ELR (cell line): ENCODE measurements at places on chromosomes 5 and 9.

DNA sequence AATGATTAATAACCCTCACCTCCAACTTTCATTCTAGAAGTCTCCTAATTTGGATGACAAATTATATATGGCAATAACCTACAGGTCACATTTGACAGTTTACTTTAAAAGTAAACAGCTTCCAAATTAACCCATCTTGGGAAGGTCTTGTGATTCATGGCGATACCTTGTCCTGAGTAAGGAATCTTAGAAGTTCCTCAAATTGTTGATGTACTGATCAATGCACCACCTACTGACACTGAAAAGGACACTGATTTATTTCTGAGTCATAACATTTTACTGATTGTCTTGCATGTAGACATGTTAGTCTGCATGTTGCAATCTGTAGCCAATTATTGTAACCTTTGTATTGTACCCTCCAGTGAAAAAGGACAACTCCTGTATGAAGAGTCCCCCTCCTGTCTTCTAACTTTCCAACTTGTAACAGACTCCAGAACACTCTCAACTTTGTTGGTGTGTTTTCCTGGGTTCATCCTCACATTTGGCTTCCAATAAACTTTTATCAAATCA is 16.0 kb upstream of the SLC22A5 start:
- DNase-seq, result peak; percentile 15

- DNase-seq, result peak; percentile 42
These were observed 34.7 kb downstream of the LHX3 start for GRCh38 chr9:136170006-136170901.

DNA sequence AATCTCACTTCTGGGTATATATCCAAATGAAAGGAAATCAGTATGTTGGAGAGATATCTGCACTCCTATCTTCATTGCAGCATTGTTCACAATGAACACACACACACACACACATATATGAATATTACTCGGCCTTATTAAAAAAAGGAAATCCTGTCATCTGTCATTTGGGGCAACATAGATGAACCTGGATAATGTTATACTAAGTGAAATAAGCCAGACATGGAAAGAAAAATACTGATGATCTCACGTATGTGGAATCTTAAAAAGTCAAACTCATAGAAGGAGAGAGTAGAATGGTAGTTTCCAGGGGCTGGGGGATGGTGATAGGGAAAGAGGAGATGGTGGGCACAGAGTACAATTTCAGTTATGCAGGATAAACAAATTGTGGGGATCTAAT is 100.3 kb downstream of the EMB start:
- no peak for DNase-seq

GRCh38 chr5:149380466-149381121 is 1.5 kb upstream of the IL17B start:
- no peak for DNase-seq

DNA sequence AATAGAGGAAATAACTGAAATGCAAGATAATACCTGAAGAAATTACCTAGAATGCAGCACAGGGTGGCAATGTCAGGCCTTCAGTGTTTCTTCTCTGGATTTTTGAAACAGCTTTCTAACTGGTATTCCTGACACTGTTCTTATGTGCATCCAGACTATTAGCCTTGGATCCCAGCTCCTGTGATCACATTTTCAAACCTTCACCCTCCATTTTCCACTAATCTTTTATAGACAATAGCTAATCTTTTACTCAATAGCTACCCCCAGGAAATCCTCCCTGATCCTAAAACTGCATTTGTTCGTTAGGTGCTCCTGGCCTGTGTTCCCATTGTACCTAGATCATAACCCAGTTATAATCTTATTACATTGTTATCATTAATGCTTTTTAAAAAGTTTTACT is 101.5 kb upstream of the DHFR start:
- DNase-seq, result no peak

- no peak for DNase-seq
These were observed 40.9 kb downstream of the PAM start for GRCh38 chr5:102796009-102796408.

DNA sequence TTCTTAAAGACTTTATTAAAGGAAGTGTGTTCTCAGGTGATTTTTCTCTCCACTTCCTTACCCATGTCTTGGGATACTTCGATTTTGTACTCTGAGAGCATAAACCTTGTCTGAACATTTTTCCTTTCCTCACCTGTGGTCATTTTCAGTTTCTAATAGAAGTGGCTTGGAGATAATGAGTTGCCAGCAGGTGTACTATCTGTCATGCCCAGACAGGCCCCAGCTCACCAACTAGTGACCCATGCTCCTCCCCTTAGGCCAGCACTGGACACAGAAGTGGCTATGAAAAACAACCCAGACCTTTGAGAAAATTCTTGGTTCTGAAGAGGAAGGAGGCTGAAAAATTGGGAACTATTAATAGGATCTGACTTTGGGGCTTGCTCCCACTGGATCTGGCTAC is 49.2 kb upstream of the SMIM32 start:
- no peak for DNase-seq

DNA sequence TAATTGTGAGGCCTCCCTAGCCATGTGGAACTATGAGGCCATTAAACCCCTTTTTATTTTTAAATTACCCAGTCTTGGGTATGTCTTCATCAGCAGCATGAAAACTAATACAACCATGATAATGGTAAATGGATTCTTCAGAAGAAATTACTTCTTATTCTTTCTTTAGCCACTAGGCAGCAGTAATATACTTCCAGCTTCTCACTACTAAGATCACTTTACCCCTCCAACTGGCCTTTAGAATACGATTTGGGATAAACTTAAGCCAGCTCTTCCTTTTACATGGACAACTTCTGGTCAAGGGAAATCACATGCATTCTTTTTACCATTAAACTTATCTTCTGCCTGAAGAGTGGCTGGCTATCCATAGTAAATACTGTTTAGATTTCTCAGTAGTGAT is 355.4 kb downstream of the MAN2A1 start:
- peak; percentile 27 for DNase-seq

GRCh38 chr5:56908942-56909293 is 478 bp upstream of the SETD9 start:
- no peak for DNase-seq

DNA sequence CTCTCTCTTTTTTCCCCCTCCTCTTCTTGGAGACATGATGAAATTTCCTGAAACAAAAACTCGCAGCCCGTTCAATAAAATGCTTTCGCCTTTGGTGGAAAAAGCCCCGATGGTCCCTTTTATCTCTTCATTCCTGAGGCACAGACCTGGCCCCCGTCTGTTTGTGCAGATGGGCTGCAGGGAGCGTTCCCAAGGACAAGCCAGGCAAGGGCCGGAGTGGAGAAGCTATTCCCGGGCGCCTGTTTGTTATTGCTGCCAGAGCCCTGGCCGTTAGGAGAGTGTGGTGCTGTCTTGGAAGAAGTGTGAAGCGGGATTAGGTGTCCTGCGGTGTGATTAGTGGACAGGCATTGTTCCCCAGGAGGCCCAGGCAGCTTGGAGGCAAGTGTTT is 71.9 kb downstream of the SMIM23 start:
- DNase-seq, result no peak

- no peak for DNase-seq
These were observed 14.7 kb upstream of the CDKN2AIPNL start for GRCh38 chr5:134426361-134426760.

DNA sequence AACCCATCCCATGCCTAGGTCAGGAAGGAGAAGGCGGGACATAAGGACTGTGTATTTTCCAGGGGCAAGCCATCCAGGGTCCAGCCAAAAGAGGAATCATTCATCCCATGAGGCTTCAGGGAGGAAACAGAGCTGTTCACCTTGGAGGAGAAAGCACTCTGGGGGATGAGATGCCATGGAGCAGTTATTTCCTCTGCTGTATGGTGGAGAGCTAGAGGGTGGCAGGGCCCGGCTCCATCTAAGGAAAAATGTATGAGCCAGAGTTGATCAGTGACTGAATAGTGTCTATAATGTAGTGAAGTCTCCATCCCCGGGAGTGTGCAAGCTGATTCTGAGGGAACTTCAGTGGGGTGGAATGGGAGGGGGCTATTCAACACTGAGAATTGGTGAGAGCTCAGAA is 8.0 kb downstream of the ENHO start:
- DNase-seq, result no peak

GRCh38 chr9:71734950-71735349 is 33.4 kb downstream of the CEMIP2 start:
- peak; percentile 53 for DNase-seq

DNA sequence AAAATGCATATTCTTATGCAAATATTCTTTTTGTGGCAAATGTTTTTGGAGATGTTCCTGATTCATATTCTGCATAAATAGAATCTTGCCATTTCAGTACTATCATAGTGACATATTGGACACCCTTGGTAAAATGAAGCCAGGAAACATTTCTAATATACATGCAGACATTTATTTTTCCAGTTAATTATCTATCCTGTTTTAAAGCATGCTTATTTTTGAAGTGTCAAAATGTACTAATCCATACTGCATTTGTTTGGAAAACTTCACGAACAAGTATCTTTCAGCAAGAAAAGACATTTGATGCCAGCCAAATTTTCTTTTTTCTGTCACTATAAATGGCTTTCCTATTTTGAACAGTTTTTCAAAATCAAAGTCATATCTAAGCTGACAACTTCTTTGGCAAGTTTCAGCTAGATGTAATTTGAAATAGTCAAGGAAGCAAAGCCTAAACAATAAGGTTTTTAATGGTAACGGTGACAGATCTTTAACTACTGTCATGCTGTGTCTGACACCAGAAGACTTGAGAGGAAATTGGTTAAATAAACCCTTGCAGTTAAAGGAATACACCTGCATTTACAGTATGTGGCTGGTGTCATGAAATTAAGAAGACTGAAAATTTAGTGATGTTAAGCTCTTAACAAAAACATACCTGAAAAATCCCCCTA is 284.3 kb downstream of the TLE1 start:
- no peak for DNase-seq

- DNase-seq, result no peak
These were observed 30.8 kb downstream of the SLC6A3 start for GRCh38 chr5:1414311-1415058.

DNA sequence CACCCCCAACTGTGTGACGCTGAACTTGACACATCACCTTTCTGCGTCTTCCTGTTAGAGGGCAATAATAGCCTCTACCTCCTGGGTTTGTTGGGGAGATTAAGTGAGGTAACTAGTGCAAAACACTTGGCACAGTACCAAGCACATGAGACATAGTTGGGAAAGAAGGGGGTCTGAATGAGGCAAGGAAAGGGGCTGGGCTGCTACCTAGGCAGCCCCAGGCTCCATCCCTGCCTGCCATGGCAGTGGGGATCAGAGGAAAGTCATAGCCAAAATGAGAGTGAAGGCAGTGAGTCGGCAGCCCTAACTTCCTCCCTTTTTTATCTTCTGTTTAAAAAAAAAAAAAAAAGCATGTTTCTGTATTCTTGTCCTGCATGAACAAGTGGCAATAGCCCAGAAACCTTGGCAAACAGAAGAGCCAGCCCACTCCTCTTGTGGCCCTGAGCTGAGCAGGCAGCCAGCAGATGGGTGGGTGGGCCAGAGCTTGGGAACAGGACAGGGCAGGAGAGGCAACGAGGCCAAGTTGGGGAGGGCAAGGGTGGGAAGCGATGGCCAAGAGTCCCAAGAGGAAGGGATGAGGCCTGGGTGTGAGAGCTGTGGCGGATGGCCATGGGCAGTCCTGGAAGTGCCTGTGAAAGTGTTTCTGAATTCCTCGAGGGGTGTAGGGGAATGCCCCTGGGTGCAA is 11.4 kb downstream of the CAMK2A start:
- DNase-seq, result peak; percentile 51

DNA sequence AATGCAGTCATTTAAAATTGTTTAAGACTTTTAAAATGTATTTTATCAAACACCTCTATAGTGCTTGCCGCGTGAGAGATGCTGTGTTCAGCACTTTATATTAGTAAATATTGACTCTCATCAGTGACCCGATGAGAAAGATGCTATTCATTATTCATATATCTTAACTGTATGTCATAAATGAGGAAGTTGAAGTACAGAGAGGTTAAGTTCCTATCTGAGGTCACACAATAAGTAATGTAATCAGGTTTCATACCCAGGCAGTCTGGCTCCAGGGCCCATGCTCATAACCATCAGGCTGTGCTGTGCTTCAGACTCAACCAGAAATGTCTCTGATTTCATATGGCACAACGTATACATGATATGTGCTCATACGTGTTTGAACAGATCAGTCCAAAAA is 119.0 kb downstream of the SV2C start:
- DNase-seq, result no peak

- peak; percentile 94 for DNase-seq
These were observed 136.9 kb upstream of the ANKH start for GRCh38 chr5:15008476-15008875.

DNA sequence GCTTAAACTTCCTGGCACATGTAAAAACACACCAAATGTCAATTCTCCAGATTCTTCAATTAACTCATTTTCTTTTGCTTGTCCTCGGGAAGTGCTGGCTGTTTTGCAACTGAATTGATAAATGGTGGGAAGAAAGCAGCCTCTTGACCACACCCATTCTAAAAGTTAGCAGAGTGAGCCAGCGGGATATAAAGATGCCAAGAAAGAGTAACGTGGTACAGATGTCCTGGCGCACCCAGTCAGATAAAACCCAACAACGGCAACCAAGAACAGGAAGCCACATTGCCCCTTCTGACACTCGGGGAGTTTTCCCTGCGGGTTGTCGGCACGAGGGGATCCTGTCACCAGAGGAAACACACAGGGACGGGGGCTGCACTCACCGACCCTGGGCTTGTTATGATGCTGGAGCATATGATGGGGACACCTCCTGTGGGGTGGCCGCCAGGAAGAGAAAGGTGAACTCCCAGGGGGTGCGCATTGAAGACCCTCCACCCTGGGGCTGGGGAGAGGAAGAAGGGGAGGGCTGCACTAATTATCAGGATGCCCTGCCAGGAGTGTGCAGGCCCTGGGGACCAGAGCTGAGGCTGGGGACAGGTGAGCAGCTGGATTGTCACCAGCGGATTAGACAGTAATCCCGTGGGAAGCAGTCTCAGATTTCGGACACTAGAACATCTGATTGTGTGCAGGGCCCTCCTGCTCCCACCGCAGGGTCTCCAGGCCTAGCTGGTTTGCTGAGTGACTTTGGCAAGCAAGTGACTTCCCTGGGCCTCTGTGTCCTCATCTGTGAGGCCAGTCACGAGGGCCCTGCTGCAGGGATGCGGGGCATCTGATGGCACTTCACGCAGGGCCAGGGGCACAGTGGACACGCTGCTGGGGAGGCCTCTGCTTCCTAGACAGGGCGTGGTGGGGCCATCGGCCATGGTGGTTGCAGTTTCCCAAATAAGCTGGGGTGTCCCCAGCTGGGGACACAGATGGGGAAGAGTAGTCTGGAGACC is 59.2 kb downstream of the CRB2 start:
- DNase-seq, result no peak

DNA sequence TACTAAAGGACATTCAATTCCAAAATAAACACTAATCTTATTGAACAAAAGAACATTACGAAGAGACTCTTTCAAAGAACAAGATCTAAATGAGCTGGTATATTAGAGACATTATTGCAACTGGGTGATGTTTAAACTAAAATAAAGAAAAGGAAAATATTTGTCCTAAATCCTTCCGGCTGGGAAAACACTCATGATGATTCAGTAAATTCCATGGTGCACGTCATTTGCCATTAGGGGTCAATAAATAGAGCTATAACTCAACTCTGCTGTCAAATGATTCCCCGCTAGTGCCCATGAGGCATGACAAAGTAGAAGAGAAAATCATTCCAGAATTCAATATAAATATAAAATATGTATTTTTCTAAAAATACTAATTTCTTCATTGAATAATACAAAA is 565.5 kb upstream of the TUSC1 start:
- DNase-seq, result peak; percentile 69
